ENCODE measurements at places on chromosomes 2 and 18.

- no peak for DNase-seq
- peaks cover 7% of the 10 kb centered on the region for H3K27me3 ChIP-seq
- peak overlapping the region; percentile 60 for H3K27ac ChIP-seq
- no peak overlapping the region for H3K4me3 ChIP-seq
- peaks cover 52% of the 10 kb centered on the region for H3K36me3 ChIP-seq
These were observed 11.9 kb downstream of the WDR43 start for GRCh38 chr2:28906376-28906775.

DNA sequence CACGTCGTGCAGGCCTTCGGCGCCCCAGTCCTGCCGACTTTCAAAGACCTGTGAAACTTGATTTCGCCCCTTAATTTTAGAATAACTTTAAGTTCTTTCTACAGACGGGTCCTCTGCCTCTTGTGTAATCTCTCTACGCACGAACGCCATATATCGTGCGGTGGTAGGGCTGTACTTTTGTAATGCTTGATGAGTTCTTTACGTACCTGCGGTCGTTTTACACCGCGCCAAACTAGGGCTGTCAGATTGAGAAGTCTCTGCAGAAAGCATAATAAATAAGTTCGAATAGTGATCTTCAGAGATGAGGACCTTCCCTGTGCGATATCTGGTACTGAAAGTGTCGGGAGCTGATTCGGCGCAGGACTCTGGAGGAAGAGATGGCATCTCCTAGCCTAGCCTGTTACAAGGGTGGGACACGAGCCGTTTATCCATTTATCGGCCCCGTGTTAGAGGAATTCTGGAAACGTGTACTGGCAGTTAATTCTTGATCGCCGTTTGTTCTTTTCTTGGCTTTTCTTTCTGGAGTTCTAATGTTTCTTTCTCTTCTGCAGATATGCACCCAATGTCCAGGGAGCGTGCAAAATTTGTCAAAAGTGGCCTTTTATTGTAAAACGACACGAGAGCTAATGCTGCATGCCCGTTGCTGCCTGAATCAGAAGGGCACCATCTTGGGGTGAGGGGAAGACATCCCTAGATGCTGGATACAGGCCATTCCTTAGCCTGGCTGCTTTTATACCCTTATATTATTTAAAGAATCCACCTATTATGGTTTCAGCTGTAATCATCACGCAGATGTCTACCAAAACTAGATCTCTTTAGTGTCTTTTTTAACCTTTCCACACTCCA lies 781 bp upstream of the SLC5A6 start:
- peak overlapping the region; percentile 97 for H3K4me3 ChIP-seq
- DNase-seq = peak; percentile 30
- peaks cover 40% of the 10 kb centered on the region for H3K36me3 ChIP-seq
- peak overlapping the region; percentile 99 for H3K27ac ChIP-seq
- peaks cover 8% of the 10 kb centered on the region for H3K27me3 ChIP-seq
- H3K4me1 ChIP-seq = peaks cover 56% of the 10 kb centered on the region

DNA sequence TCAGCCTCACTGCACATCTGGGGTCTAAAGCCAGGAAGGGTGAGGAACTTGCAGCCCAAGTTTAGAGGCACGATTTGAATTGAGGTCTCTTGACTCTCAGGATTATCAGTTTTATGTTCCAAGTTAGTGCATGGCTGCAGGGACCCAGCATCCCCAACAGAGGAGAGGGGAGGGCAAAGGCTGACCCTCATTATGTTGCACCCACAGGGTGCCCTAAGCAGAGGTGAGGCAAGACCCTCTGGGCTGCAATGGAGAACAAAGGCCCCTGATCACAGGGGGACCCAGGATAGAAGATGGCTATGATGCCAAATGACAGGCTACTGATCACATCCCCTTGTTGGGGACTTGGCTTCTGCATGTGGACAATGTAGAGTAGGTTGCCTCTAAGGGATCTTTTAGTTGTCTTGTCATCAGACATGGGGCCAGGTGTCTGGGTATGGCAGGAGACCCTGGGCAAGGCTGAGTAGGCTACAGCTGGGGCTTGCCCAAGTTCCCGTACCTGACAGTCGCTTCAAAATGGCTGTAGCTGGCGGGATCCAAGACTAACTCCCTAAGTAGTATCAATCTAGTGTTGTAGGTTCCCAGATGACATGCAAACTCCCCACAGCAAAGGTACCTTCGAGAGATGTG lies 4.5 kb upstream of the GDF7 start:
- no peaks in the 10 kb centered on the region for H3K36me3 ChIP-seq
- no peak overlapping the region for H3K4me3 ChIP-seq
- no peak for DNase-seq
- no peak overlapping the region for H3K27ac ChIP-seq
- peaks cover 11% of the 10 kb centered on the region for H3K4me1 ChIP-seq
- H3K27me3 ChIP-seq = peaks cover 41% of the 10 kb centered on the region

GRCh38 chr18:75161256-75162028 lies 47.5 kb downstream of the PTGR3 start:
- H3K4me3 ChIP-seq = peak overlapping the region; percentile 88
- peaks cover 32% of the 10 kb centered on the region for H3K4me1 ChIP-seq
- H3K27ac ChIP-seq = no peak overlapping the region
- no peak for DNase-seq

- H3K27me3 ChIP-seq = no peaks in the 10 kb centered on the region
- H3K4me3 ChIP-seq = no peak overlapping the region
- no peaks in the 10 kb centered on the region for H3K4me1 ChIP-seq
These were observed 278.2 kb downstream of the IKZF2 start for GRCh38 chr2:212873256-212873655.

Data from HFFc6 (cell line).